ENCODE measurements at places on chromosomes 1 and 21.

DNA sequence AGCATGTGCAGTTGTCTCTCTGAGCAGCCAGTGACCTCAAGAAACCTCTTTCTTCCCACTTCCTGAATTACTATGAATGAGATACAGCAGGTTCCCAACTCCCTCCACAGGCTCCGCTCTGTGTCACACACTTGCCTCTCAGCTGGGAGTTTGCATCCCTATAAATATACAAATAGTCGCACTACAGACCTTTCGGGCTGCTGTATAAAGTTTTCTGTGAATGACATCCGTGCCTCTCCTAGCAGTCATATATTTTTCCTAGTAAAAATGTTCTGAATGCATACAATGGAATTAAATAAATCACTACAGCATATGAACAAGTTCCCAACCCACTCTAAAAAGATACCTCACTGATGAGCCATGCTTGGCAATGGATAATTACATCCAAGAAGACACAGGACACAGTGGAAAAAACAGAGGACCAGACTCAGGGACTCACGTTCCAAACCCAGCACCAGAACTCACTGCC, 66.8 kb downstream of the CAPZB start:
- DNase-seq, result no peak

DNA sequence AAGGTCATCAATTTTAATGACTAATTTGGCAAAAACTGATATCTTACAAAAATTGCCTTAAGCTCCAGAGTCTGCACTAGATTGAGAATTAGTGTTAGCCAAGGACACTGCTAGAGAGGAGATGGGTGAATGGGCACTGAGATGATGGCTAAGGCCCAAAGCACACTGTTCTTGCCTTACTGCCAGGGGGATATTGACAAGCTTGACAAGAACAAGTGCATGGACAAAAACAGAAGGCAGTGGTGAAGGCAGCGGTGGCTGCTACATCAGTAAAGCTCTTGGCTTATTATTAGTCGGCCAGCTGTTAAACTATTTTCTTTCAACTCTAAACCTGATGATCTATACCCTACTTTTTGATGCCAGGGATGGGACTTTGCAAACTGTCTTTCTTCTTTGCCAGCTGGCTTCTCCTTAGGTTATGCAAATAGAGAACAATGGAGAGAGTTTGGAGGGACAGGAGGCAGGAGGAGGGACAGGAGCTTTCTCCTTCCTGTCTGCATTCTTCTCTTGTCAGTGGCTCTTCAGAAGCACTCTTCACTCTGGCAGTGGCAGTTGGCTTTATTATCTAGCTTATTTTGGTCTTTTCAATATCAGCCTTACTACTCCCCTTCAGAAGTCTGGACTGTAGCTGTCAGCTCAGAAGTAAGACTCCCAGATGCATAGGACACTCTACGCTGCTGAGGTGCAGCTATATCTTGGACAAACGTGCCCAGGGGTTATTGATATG, 853.5 kb upstream of the TMPRSS15 start:
- DNase-seq, result no peak

- no peak for DNase-seq
Observed at GRCh38 chr1:207039380-207040180, 7.0 kb upstream of the C1orf116 start.

DNA sequence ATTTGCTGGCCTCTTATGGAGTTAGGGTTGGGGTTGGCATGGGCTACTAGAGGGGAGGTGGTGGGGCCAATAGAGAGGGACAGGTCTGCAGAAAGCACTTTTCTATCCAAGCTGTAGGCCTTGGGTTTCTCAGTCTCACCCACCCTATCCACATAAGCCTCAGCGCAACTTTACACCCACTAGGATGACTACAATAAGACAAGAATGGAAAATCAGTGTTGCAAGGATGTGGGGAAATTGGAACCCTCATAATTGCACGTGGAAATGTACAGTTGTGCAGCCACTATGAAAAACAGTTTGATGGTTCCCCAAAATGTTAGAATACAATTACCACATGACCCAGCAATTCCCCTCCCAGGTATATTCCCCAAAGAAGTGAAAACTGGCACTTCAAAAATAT, 14.0 kb upstream of the GSTM4 start:
- DNase-seq, result no peak

DNA sequence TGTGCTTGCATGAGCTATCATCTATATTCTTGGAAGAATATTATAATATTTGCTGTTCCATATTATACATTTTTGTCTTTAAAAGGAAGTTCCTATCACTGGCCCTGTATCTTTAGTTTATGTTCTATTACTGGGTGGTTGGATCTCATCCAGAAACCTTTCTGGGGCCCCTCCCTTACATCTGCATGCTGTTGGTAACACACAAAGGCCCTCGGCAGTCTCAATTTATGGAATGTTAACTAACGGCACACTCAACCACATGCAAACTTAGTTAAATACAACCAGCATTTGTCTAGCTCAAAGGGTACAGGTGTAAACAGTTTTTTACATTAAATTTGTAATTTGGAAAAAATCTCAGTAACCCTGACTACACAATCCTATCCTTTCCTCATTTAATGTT, 9.7 kb upstream of the HYI start:
- DNase-seq, result no peak

DNA sequence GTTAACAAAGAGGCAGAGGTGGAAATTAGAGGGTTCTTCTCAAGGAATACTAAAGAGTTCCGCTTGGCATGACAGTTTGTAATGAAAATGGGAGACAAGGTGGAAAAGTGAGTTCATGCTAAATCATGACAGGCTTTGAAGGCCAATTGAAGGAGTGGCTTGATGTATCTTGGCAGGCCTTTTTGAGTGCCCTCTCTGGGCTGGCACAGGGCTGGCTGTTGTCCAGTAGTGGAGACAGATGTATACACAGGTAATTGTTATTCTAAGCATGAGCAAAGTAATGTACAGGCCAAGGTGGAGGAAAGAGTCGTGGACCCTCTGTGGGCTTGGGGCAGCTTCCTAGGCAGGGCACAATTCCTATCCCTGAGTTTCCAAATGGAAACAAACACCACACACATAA, 196.7 kb upstream of the GALNT2 start:
- DNase-seq, result no peak

- DNase-seq, result no peak
Observed at GRCh38 chr1:197200272-197200899, 53.9 kb upstream of the ASPM start.

GRCh38 chr1:243459059-243459458, 203.2 kb downstream of the SDCCAG8 start:
- no peak for DNase-seq

DNA sequence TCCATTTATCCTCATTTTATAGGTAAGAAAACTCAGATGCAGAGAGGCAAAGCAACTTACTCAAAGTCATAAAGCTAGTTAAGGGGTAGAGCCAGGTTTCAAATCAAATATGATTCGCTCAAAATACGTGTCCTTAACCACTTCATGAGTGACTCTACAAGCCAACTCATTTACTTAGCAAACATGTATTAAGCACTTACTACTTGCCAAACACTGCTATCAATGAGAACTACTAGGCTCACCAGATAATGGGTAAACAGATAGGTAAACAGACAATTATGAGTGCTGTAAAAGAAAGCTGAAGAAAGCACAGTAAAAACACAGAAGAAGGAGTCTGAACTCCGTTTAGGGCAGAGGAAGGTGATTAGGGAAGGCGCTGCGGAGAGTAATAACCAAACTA, 65.9 kb downstream of the WDR64 start:
- no peak for DNase-seq

DNA sequence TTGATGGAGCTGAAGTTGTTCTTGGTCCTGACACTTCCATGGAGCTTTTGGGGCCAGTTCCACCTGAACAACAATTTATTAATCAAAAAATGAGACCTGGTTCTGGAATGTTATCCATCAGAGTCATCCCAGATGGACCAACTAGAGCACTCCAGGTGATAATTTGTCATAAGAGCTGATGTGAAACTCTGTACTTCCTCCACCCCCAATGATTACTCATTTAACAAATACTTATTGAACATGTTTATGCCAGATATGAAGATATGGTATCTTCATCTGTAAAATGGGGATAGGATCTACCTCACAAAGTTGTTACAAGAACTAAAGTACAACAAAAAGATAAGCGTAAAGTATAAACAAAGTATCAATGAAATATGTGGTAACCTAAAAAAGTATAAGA, 153.2 kb downstream of the VPS13D start:
- no peak for DNase-seq

GRCh38 chr1:228953207-228953606, 217.9 kb downstream of the RHOU start:
- DNase-seq, result no peak

GRCh38 chr1:2432441-2432844, 20.1 kb upstream of the PEX10 start:
- no peak for DNase-seq

- DNase-seq, result no peak
Observed at GRCh38 chr1:192530254-192530653, 45.3 kb upstream of the RGS1 start.

- no peak for DNase-seq
Observed at GRCh38 chr1:54507033-54507870, 40.8 kb upstream of the ACOT11 start.

- no peak for DNase-seq
Observed at GRCh38 chr1:27567971-27568299, 36.0 kb downstream of the AHDC1 start.

DNA sequence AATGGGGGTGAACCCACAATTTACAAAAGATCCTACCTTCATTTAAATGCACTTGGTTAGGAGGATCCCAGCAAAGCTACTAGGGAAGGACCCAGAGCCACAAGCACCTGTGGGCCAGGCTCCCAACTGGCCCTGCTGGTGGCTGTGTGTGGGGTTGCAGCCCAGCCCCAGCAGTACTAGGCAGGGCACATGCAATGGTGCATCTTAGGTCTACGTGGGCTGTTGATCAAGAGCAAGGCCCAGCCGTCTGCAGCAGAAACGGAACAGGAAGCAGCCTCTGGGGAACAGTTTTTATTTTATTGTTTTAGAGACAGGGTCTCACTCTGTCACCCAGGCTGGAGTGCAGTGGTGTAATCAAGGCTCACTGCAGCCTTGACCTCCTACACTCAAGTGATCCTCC, 134.1 kb upstream of the RAB4A start:
- no peak for DNase-seq

DNA sequence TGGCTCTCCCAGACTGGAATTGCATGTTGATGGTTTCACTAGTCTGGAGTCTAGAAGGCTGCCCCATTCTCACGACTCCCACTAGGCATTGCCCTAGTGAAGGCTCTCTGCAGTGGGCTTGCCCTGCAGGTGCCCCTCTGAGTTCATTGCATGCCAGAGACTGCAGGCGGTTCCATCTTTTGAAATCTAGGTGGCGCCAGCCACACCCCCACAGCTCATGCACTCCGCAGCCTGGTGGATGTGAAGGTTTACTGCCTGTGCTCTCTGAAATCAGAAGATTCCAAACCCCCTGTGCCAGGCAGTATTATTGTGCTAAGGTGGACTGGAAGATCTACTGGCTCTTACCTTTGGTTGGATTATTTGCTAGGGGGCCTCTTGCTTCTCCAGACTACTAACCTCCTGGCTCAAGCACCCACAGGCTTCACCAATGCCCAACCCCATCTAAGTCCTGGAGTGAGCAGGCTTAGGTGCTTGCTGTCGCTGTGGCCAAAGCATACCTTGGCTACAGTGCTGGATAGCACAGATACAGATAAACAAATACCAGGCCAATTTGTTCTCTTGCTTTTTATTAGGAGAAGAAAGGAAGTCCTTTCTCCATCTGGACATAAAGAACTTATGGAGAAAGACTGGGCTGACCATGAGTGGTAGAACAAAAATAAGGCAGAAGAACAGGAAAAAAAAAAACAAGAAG, 83.5 kb upstream of the SIM2 start:
- DNase-seq, result no peak

DNA sequence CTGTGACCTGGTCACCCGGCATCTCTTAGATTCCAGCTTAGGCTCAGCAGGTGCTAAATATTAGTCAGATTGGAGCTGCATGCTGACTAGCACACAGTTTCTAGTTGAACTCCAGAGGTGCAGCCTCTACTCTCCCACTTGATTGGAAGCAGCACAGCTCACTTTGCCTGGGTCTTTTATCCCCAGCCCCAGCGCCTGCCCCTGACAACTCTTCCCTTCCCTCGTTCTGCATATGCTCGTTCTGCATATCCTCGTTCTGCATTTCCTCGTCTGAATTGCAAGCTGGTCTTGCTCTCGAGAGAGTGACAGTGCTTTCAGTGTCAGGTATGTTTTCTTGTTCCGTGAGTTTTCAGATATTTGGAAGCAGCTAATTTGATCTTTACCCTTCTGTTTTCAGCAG, 11.7 kb downstream of the COL18A1 start:
- DNase-seq, result no peak

DNA sequence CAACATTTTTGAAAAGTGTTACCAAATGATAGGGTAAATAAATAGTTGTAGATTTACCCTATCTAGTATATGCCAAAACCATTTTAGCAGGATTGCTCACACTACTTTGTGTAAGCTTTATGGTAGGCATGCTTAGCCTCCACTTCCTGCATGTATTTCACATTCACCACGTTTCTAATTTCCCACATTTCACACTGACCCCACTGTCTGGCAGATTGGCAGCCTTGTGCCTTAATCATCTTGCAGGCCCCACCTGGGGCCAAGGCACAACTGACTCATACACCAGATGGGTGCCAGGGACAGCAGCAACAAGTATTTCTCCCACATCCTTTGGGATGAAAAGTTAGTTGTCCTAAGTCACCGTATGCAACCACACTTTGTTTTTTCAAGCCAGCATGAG, 21.2 kb upstream of the CENPF start:
- DNase-seq, result no peak

DNA sequence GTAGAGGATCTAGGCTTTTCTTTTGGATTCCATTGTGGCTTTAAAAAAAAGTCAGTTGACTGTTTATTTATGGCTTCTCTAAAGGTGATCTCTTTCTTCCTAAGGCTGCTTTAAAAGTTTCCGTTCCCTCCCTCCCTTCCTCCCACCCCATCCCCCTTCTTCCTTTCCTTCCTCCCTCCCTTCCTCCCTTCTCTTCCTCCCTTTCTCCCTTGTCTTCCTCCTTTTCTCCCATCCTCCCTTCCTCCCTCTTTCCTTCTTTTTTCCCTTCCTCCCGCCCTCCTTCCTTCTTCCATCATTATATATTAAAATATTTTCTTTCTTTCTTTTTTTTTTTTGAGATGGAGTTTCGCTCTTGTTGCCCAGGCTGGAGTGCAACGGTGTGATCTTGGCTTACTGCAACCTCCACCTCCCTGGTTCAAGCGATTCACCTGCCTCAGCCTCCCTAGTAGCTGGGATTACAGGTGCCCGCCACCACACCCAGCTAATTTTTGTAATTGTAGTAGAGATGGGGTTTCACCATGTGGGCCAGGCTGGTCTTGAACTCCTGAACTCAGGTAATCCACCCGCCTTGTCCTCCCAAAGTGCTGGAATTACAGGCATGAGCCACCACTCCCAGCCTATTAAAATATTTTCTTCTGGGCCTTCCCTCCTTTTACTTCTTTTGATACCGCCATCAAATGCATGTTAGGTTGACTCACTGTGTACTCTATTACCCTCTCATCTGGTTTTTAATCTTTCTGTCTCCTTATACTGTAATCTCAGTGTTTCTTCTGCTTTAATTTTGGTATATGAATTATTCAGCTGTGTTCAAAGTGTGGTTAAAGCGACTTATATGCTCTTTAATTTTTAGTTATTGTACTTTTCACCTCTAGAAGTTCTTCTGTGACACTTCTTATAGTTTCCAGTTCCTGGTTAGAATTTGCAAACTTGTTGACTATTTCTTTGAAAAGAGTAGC, 59.2 kb upstream of the ATP5PO start:
- no peak for DNase-seq

- DNase-seq, result no peak
Observed at GRCh38 chr1:18118078-18118477, 10.5 kb downstream of the IGSF21 start.

- DNase-seq, result no peak
Observed at GRCh38 chr1:18642278-18643095, 11.8 kb downstream of the PAX7 start.

All from activated CD8-positive, alpha-beta memory T cell treated with anti-CD3 and anti-CD28 coated beads, Interleukin-2, amount 10 ng/mL, durations not matched to agents 7 days and 5 days (primary cell).